Activated CD4-positive, alpha-beta T cell treated with anti-CD3 and anti-CD28 coated beads, Interleukin-10, Interleukin-2, amounts not matched to agents 100 ng/mL and 50 ng/mL, durations not matched to agents 16 hours and 8 hours (primary cell): ENCODE measurements at places on chromosomes 16 and 17.

DNA sequence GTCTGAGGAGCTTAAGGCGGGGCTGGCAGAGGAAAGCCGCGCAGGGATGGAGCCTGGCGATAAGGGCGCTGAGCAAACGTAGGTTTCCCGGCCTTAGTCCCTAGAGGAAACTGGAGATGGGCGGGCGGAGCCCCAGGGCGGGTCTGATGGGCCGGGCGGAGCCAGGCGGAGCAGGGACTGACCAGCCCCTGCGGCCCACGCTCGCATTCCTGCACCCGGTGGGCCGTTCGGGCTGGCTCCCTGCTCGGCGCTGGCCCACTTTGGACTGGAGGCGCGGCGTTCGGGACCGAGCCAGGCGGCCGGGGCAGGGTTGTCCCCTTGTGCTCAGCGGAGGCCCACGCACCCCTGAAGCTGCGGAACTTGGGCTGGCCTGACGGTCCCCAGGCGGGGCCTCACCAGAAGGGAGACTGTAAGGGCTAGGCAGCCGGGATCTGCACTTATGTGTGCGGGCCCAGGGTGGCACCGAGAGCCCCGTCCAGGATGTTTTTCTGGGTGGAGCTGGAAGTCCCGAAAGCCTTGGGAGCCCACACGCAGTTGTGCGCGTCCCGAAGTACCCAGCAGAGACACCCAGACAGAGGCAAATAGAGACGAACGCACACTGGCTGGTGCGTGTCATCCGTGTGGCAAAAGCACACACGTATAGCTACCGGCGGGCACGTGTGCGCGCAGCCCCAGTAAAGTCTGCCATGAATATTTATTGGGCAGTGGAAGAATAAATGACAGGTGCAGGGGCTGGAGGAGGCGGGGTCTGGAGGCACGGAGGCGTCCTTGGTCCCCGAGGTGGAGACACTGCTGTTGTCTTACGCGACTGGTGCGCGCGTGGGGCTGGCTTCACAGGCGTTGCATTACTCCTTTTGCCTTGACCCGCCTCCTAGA, 1.4 kb downstream of the PYDC1 start:
- no peak for DNase-seq

DNA sequence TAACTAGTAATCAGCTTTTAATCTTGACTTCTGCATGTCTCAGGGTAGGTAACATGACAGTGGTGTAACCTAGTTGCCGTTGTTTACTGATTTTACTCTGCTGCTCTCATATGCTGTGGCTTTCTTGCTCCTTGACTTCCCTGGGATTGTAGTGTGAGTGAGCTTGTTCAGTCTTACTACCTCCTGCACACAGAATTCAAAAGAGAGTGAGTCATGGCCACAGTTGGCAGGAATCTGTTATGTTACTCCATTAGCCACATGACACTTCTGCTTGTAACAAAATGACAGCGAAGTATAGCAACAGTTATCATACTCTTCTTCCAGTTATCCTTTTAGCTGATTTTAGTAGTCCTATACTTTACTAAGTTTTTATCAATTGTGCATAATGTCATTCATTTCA, 18.8 kb downstream of the TNRC6A start:
- peak; percentile 46 for DNase-seq

- DNase-seq = no peak
Measured at GRCh38 chr17:28518132-28518531, 12.0 kb downstream of the FOXN1 start.

DNA sequence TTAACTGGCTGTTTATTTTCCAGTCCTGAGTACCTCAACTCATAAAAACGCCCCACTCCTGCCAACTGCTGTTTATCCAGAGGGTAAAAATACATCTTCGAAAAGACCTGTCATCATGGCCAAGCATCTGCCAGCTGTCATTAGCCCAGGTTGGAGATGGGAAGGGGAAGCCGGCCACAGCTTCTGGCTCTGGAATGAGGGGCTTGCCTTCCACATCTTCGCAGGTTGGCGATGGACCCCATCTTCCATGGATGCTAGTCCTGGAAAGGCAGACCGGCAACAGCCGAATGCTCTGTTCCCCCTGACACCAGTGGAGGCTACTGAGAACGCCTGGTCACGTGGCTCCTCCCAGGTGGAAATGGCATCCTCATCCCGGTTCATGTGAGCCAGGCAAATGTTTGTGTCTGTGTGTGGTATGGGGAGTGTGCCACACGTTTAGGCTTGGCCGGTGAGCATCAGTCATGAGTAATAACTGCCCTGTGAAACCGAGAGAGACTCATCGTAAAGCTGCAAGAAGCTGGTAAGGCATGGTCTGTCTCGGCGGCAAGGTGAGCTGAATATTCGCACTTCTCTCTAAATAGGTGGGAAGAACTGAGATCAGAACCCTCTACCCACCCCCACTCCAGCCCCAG, 420 bp upstream of the KRTAP17-1 start:
- DNase-seq = no peak

- DNase-seq = no peak
Measured at GRCh38 chr17:52233632-52234031, 75.1 kb upstream of the CA10 start.
